ENCODE measurements at places on chromosomes 5 and 9.

GRCh38 chr5:96683392-96683791 lies 21.2 kb downstream of the CAST start:
- no peak for DNase-seq

DNA sequence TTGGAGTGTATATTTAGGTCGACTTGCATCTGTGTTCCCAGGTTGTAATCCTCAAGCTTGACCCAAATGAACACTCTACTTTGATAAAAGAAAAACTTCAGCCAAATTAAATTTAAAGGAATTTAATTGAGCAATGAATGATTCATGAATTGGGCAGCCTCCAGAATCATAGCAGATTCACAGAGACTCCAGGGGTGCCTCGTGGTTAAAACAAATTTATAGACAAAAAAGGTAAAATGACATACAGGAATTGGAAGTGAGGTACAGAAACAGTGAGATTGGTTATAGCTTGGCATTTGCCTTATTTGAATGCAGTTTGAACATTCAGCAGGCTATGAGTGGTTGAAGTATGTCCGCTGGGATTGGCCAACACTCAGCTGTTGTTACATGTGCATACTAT lies 21.6 kb upstream of the SPATA31D4 start:
- DNase-seq, result no peak

DNA sequence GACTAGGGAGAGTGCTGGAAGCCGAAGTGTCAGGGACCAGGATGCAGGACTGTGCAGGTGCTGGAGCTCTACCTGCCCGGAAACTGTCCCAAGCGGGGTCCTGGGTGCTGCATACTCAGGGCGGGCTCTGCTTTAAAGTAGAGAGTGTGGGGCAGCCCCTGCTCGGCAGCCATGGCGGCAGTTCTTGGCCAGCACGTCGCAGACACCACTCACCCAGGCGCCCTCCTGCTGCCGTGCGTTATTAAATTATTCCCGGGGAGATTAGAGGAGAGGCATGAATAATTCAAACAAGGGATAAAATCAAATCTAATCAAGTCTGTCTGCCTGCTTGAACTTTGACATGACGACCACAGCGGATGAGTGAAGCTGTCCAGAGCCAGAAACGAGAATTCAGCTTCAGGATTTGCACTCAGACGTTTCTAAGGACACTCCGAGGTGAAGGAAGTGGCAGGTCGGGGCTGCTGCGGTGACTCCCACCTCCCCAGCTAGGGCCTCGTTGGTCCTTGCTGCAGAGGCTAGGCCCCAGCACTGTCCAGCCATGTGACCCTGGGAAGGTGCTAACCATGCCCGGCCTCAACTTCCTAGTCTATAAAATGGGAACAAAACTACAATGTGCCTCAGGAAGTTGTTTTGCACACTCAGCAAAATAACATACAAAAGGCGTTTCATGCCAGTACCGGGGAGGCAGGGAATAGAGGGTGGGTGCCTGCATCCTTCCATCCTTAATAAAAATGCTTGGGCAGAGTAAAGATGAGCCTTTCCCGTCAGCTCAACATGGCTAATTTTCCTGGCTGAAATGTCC lies 91.3 kb upstream of the ADAMTS2 start:
- no peak for DNase-seq

- DNase-seq, result no peak
Observed at GRCh38 chr9:86116425-86116824, 17.1 kb upstream of the GOLM1 start.

DNA sequence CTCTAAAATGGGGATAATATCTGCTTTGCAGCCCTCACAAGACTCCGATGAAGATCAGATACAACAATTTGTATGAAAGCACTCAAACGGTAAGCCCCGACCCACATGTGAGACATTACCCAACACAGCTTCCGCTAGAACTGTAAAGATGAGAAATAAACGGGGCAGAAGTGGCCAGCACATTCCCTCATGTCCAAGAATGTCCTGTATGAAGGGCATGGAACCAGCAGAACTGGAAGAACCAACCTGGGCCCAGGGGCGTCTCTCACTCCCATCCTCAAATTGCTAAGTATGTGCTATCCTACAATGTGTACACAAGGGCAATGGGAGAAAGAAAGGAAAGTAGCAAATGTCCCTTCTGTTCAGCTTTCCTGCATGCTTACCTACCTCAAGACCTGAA lies 33.0 kb downstream of the CCDC125 start:
- no peak for DNase-seq

DNA sequence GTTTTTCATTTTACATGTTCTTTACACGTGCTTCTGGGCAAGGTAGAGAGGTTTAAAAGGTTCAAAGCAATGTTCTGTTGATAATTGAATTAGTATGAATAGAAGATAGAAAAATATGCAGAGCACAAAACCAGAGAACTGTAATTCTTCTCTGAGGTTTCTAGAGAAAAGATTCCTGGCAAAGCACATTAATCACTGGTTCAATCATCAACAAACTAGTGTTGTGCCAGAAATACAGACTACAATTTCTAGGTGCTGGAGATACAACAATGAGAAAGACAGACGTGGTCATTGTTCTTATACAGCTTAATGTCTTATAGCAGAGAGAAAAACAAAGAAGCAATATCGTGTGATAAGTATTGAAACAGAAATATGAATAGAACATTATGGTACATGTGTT lies 25.5 kb downstream of the MEGF9 start:
- DNase-seq, result no peak

- no peak for DNase-seq
Observed at GRCh38 chr9:3150074-3150473, 306.2 kb upstream of the PUM3 start.

DNA sequence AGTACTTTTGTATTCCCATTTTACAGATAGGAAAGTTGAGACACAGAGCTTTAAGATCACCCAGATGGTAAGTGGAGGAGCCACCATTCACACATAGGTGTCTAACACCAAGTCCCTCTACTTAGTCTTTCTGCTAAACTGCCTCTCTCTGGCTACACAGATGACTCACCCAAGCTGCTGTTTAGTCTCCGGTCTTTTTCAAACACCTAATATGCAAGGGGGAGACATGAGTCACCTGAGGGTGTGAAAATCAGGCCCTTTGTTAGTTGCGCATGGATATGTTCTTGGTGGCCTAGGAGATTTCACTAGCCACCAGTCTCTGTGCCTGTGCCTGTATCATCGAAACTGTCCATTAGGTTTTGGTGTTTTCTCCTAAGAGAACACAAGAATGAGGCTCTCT lies 117.8 kb downstream of the MAST4 start:
- DNase-seq, result no peak

- DNase-seq, result no peak
Observed at GRCh38 chr5:17316970-17317459, 99.6 kb downstream of the BASP1 start.

DNA sequence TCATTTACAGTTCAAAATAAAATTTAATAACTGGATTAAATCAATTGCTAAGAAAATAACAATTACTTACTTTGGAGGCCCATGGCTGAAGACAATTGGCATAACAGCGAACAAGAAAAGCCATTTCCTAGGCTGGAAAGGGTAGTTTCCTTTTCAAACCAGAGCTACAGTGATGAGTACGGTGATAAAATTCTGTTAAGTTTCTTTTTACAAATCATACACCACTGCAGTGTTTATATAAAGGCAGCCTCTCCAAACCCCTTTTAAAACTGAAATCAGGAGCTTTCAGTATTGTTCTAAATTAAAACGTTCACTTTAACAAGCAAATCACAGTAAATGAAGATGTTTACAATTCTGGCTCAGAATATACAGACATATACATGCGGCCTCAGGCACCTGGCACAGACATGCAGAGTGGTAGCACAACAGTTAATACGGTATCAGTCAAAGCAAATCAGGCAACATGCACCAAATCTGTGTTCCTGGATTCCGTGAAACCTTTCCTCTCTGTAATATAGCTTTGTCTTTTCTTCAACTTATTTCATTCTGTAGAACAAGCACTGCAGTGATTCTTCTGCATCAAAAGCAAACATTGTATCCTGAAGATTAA lies 102.9 kb downstream of the RAPGEF6 start:
- DNase-seq, result no peak

DNA sequence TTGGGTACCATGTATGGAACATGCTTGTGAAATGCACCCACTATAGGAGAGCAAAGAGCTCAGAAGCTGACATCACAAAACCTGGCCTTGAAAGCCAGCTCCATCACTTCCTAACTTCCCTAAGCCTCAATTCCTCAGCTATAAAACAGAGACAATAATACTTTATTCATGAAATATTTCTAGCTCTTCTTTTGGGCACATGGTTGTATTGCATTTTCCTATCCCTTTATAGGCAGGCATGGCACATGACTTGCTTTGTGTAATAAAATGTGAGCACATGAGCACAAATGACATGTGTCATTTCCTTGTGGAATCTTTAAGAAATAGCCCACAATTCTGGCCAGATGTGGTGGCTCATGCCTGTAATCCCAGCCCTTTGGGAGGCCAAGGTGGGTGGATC lies 18.5 kb downstream of the ZNF366 start:
- DNase-seq, result no peak

- no peak for DNase-seq
Observed at GRCh38 chr5:133499895-133500294, 112.4 kb downstream of the FSTL4 start.

GRCh38 chr5:165569551-165569950 lies 2064.1 kb downstream of the MAT2B start:
- no peak for DNase-seq

GRCh38 chr5:166562246-166562645 lies 1729.2 kb upstream of the WWC1 start:
- no peak for DNase-seq

DNA sequence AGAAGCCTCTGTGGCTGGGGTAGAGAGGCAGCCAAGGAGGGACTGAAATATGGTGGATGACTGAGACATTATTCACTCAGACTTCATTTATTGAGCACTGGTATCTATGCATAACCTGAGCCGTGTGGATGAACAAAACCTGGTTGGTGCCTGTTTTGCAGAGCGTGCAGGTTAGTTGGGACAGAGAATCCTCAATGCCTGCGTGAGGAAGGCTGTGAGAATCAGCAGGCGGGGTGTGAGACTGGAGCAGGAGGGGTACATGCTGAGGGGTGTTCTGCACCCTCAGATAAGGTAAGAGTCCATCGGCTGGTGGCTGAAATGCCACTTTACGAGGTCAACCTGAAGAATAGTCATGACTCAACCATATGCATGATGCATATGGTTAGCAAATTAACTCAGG lies 271.6 kb downstream of the MED10 start:
- DNase-seq, result no peak

- DNase-seq, result no peak
Observed at GRCh38 chr5:170755679-170756456, 27.7 kb upstream of the GABRP start.

DNA sequence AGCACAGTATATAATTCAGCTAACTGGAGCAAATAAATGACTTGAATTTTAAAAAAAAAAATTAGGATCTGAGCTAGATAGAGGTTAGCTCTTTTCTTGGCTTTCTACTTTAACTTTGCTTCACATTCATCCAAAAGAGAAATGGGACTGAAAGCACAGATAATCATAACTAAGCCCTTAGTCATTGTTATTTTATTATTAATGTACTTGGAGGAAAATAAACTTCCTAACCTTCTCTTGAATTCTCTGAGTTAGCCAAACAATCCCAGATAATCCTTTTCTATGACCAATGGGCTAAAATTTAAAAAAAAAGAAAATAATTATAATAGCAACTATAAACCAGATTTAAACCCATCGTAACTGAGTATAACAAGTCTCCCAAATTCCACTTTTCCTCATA lies 57.6 kb upstream of the RASA1 start:
- DNase-seq, result no peak

GRCh38 chr5:143205386-143205785 lies 198.1 kb downstream of the NR3C1 start:
- no peak for DNase-seq

- DNase-seq, result no peak
Observed at GRCh38 chr9:113614843-113615648, 151.5 kb downstream of the RGS3 start.

DNA sequence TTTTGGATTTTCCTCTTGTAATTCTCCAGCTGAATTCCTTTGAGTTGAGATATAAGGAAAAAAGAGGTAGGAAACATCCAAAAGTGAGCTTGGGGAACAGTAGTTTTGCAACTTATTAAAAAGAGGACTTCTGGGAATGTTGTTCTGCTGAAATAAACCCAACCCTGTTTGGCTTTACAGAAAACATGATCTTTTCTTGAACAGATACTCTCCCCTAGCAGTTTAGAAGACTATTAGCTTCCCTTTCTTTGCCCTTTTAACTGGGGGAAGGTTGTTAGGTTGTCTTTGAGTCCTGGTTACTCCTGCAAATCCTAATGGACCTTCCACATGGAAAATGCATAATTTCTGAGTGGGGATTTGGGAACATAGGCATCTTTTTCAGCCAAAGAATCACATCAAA lies 168.7 kb upstream of the RPS23 start:
- DNase-seq, result no peak

GRCh38 chr9:96136992-96137670 lies 164.8 kb downstream of the HSD17B3 start:
- DNase-seq, result no peak

DNA sequence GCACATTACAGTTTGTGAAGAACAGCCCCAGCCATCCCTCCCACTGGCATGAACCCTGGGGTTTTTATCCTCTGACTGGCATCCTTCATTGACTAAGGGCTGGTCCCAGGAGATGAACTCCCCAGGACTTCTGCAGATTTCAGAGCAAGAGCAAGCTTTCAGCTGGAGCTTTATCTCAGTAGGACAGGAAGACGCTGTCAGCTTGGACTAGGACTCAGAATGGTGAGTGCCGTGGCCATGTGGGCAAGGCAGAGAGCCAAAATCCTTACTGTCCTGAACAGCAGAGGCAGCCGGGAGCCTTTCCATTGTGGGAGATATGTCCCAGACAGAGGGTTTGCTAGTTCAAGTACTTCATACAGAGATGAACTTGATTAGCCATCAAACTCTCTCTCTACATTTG lies 3.2 kb upstream of the ACOT12 start:
- no peak for DNase-seq

DNA sequence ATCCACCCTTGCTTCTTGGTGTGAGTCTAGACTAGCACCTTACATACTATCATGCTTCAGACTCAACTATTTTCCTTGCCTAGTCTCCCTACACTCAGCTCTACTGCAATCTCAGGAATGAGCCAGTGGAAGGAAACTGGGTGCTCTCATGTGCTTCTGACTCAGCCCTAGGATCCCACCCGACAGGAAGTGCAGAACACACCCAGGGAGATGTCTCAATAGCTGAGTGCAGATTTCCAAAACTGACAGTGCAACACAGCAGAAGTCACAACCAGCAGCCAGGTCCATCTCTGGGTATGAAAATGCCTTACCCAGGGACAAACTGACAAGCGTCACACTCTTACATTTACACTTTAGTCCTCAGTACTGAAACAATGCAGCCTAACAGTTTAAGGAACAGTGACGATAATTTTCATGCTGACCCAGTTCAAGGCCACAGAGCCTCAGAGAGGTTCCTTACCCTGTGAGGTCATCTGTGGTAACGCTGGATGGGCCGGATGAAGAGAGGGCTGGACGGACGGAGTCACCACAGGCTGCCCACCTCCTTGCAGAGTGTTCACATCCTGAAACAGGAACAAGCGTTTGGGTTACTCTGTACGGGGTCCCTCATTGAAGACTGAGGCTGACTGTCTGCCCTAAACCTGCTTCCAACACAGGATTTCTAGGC lies 33.0 kb downstream of the FKBP15 start:
- no peak for DNase-seq

- no peak for DNase-seq
Observed at GRCh38 chr5:19322716-19323485, 665.1 kb downstream of the CDH18 start.

- no peak for DNase-seq
Observed at GRCh38 chr5:63398346-63398745, 563.9 kb downstream of the HTR1A start.

Measured in nucleus accumbens (tissue), 56 donors.